Left lobe of liver (tissue), 2 donors: ENCODE measurements at places on chromosomes 4 and X. TPM values are rescaled to one million over a fixed set of nuclear protein-coding genes. Genes with fewer than 3 reads are reported as not detected.

GRCh38 chr4:186700746-186701145 lies 22.9 kb downstream of the FAT1 start:
- DNase-seq = no peak

DNA sequence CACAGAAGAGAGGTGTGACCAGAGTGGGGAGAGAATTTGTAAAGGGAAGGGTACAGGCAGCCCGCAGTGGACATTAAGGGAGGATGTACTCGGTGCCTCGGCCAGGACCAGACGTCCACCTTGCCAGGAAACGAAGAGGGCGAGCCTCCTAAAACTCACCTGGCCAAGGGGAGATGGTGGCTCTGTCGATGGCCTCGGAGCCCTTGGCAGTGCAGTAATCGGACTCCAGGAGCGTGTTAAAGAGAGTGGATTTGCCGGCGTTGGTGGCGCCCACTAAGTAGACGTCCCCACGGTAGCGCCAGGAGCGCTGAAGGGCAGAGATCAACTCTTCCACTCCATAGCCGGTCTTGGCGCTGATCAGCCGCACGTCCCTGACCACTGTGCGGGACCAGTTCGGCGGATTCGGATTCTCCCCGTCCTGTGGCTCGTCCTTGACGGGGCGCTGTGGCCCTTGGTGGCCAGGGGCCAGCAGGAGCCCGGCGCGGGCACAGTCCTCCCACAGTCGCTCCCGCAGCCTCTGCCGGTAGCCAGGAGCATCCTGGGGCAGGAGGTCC lies 1.0 kb downstream of the NOA1 start:
- no peak for DNase-seq

GRCh38 chr4:120331486-120332370 lies 265.1 kb upstream of the MAD2L1 start:
- DNase-seq = no peak

The CLTRN gene
- total RNA-seq = 9.6 TPM

The NAA15 gene
- 11.3 TPM for total RNA-seq

- no peak for DNase-seq
Measured at GRCh38 chr4:145697332-145697731, 17.4 kb downstream of the C4orf51 start.

The HSD17B13 gene
- total RNA-seq = 77.7 TPM

DNA sequence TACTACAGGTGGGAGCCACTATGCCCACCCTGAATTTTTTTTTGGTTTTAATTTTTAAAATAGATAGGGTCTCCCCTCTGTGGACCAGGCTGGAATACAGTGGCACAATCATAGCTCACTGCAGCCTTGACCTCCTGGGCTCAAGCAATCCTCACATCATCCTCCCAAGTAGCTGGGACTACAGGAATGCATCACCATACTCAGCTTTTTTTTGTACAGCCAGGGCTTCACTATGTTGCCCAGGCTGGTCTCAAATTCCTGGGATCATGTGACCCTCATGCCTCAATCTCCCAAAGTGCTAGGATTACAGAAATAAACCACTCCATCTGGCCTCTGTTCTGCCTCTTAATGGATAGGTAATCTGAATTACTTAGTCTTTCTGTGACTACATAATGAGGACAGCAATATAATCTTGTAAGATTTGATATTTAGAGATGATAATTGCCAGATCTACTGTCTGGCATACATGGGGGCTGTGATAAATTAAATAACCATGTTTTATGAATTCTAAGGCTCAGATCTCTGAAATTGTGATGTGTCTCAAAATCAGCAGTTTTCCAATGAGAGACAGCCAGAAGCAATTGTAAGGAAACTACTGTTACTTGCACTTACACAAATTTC lies 26.7 kb downstream of the PDS5A start:
- no peak for DNase-seq

- DNase-seq = no peak
Measured at GRCh38 chr4:169150806-169151205, 120.0 kb downstream of the SH3RF1 start.

GRCh38 chrX:23664496-23664895 lies 2.8 kb upstream of the PRDX4 start:
- no peak for DNase-seq

- DNase-seq = no peak
Measured at GRCh38 chr4:184641451-184641850, 7.8 kb downstream of the CASP3 start.

DNA sequence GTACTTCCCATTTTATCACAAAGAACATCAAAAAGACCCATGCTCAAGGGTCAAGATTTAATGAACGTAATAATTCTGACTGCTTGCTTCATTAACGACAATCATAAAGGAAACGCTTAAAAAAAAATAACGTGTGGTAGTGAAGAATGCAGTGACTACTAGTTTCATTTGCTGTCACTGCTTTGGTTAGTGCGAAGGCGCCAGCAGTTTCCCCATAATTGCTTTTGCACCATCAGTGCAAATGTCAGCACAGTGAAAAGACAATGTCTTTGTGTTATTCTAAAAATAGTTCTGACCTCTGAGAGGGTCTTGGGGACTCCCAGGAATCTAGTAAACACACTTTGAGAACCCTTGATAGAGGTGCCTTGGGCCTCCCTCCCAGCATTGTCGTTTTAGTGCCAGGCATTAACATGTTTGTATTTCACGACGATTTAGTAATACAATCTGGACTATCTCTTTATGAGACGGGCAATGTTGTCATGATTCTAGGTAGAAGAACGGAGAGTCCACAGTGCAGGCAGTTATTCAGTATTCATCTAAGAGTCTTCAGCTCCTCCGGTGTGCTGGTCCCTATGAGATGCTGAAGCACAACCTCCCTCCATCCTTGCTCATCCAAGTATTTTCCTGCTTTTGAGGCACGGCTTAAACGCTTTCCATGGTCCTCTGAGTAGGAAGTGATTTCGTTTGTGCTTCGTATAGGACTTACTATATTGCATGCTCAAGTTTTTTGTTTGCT lies 71.0 kb downstream of the AFF1 start:
- no peak for DNase-seq

- DNase-seq = no peak
Measured at GRCh38 chr4:7151668-7152227, 40.6 kb upstream of the SORCS2 start.

GRCh38 chrX:19611636-19612376 lies 96.5 kb upstream of the MAP3K15 start:
- no peak for DNase-seq

The CT45A3 gene
- total RNA-seq = not detected
